ENCODE measurements at places on chromosomes 1 and 21.

DNA sequence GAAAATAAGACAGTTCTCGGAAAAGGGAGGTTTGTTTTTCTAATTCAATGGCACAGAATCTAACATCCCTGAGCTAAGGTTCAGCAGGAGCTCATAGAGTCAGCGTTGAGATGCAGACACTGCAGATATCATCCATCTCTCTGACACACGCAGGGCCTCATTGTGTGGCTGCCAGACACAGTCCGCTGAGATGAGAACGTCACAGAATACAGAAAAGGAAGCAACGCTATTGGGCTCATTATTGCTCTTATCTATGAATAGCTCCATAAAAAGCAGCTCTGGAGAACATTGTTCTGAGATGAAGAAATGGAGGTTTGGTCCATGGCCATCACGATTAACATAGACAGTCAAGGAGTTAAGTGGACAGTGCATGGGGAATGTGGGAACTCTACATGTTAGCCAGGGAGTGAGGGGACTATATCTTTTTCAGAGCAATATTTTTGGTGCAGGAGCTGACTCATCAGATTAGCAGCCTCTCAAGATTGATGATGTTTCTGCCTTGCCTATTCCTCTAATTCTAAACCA is 771.6 kb upstream of the CXADR start:
- DNase-seq = no peak

GRCh38 chr1:228101994-228102790 is 933 bp downstream of the C1orf35 start:
- DNase-seq = no peak

GRCh38 chr1:74548961-74549750 is 36.7 kb upstream of the LRRC53 start:
- DNase-seq = no peak

GRCh38 chr1:216666441-216666840 is 56.8 kb downstream of the ESRRG start:
- DNase-seq = no peak

DNA sequence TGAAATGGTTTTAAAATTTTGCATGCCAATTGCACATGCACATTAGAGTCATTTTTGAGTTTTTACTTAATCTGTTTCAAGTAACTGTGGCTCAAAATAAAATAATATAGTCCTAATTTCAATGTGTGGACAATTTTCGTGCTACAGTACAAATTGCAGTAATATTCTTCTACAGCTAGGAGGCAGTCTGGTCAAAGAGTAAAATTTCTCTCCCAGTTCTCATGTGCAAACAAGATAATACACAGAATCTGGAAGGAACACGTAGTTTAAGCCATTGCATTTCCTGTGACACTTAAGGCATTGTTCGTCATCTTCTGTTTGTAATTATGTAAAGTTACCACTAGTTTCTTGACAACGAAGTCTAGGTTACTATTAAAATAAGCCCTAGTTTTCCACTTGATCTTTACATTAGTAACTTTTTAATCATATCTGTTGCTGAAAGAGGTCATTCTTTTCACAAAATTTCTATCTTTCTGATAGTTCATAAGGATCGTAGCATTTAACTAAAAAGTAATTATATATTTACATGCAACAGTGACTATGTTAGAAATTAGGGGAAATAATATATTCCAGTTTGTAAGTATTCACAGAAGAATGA is 28.9 kb downstream of the ODR4 start:
- no peak for DNase-seq

DNA sequence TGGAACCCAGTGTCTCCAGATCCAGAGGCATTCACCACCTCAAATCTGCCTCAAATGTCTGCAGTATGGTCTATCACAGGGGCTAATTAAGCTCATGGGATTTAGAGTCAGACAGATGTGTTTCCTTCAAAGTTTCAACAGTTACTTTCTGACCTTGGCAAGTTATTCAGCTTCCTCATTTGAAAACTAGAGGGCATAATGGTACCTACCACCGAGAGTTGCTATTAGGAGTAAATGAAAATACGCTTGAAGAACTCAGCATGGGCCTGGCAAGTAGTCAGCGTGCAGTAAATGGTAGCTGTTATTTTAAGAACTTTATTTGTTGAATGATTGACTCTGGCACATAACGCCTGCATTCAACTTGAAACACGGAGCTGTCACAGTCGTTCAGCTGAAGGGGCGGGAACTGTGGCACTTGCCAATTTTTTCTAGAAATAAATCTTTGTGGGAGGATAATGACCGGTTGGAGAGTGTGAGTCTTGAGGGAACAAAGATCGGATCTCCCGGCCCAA is 1.2 kb upstream of the CAP1 start:
- peak; percentile 63 for DNase-seq

DNA sequence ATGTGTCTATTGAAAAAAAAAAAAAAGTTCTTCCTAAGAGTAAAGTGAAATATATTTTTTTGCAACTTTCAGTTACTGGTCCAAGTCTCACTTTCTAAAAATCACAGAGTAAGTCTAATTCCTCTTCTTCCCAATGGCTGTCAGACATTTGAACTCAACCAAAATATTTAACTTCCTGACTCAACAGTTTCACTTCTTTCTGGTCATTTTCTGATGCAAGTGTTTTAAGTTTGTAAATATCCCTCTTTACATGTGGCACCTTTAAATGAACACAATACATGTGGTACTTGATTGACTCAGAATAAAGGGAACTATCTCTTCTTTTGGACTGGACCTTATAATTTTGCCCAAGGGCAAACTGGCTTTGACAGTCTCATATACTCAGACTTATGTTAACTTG is 76.7 kb downstream of the ASH1L start:
- no peak for DNase-seq

DNA sequence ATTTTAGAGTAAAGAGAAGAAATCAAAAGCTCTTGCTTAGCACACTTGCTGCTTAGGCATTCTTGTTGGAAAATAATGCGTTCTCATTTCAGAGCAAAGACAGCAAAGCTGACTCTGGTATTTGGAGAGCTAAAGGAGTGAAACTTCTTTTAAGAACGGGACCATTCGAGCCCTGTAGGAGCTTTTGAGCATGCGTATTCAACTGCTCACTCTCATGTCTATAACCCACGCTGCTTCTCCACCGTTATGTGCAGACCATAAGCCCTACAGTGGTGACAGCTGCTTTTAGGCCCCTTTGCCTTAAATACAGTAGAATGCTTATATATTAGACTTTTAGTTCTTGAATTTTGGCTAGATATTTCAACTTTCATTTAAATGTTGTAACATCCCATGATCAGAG is 214.2 kb upstream of the CACYBP start:
- DNase-seq = no peak

- DNase-seq = no peak
Observed at GRCh38 chr1:183914276-183914675, 109.4 kb downstream of the RGL1 start.

DNA sequence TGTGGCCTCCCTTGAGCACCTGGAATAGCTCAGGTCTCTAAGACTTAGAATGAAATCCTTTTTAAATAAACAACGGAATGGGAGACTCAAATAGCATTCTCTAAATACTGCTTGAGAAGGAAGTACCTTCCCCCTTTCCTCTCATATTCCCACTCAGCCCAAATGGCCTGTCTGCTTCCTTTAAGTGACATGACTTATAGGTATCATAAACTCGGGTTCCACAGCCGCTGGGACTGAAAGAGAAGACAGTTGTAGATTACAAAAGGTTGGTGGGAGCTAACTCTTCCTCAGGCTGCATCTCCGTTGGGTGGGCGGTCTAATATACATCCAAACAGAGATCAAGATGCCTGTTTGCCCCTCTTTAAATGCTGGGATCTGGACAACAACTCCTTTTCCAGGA is 1.2 kb upstream of the HMCN1 start:
- DNase-seq = no peak

Data from nucleus accumbens (tissue), 56 donors.